ENCODE measurements at places on chromosomes 4 and X. TPM values are rescaled to one million over a fixed set of nuclear protein-coding genes. Genes with fewer than 3 reads are reported as not detected.

Gene TENM3
- 3.6 TPM for total RNA-seq

DNA sequence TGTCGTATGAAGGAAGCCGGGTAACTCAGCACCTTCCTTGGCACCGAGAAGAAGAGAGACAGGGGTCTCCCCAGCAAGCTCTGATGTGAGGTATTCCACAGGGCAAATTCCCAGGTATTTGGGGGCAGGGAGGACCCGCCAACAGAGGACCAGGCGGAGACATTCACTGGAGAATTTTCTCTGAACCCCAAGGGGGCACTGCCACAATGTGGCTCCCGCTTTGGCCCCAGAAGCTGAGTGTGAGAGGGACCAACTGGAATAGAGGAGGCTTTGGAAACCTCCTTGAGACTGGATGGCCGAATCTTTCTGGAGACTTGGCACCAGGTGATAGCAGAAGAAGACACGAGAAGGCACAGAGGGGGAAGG, 735 bp upstream of the GABRE start:
- no peaks in the 10 kb centered on the region for H3K36me3 ChIP-seq
- H3K27ac ChIP-seq: no peak overlapping the region
- no peaks in the 10 kb centered on the region for H3K4me1 ChIP-seq
- no peak overlapping the region for H3K4me3 ChIP-seq
- peaks cover 6% of the 10 kb centered on the region for H3K27me3 ChIP-seq

GRCh38 chr4:101419336-101420135, 72.2 kb upstream of the PPP3CA start:
- H3K4me1 ChIP-seq: no peaks in the 10 kb centered on the region
- peak; percentile 78 for DNase-seq
- H3K27me3 ChIP-seq: no peaks in the 10 kb centered on the region
- no peaks in the 10 kb centered on the region for H3K36me3 ChIP-seq
- H3K27ac ChIP-seq: no peak overlapping the region

GRCh38 chr4:182770996-182771514, 146.1 kb downstream of the DCTD start:
- no peaks in the 10 kb centered on the region for H3K27me3 ChIP-seq
- H3K4me3 ChIP-seq: no peak overlapping the region
- H3K4me1 ChIP-seq: no peaks in the 10 kb centered on the region

Gene SSX1
- not detected for total RNA-seq

Gene SGCB
- total RNA-seq: 45.9 TPM

- no peak overlapping the region for H3K27ac ChIP-seq
- no peak overlapping the region for H3K4me3 ChIP-seq
- no peaks in the 10 kb centered on the region for H3K36me3 ChIP-seq
- H3K4me1 ChIP-seq: no peaks in the 10 kb centered on the region
- no peaks in the 10 kb centered on the region for H3K27me3 ChIP-seq
These were observed 1038.6 kb downstream of the STPG2 start for GRCh38 chr4:97104666-97105065.

Gene ART3
- not detected for total RNA-seq

GRCh38 chrX:75522565-75523431, at the start of gene ZDHHC15:
ZDHHC15 (minus strand) TSS chrX:75523037; CDS start chrX:75523024, 13 bp downstream.
- H3K4me3 ChIP-seq: peak within 1 kb of the TSS; percentile 40
- DNase-seq: peak; percentile 18
- H3K36me3 ChIP-seq: no peaks in the 10 kb centered on the region

Gene PDHA2
- total RNA-seq: not detected

Gene ARX
- total RNA-seq: not detected

DNA sequence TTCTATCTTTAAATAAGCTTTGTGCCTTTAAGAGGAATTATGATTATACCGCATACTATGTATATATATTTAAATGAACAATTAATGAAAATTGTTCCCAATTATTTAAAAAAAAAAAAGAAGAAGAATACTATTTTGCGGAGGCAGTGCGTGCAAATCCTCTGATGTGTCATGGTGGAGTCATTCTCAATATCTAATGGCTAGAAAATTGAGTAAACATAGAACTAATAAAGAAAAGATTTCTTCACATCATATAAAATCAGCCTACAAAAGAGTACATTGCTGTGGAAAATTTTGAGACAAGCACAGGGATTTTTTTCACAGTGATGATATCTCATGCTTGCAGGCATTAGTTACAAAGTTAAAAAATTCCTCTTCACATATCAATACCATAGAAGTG, 2.6 kb upstream of the EREG start:
- no peaks in the 10 kb centered on the region for H3K36me3 ChIP-seq
- no peak overlapping the region for H3K27ac ChIP-seq
- H3K27me3 ChIP-seq: no peaks in the 10 kb centered on the region
- no peak overlapping the region for H3K4me3 ChIP-seq
- DNase-seq: no peak

GRCh38 chr4:185358514-185358913, 37.2 kb downstream of the LRP2BP start:
- no peak overlapping the region for H3K4me3 ChIP-seq
- DNase-seq: peak; percentile 91
- H3K27ac ChIP-seq: no peak overlapping the region
- peaks cover 3% of the 10 kb centered on the region for H3K4me1 ChIP-seq
- H3K36me3 ChIP-seq: no peaks in the 10 kb centered on the region

DNA sequence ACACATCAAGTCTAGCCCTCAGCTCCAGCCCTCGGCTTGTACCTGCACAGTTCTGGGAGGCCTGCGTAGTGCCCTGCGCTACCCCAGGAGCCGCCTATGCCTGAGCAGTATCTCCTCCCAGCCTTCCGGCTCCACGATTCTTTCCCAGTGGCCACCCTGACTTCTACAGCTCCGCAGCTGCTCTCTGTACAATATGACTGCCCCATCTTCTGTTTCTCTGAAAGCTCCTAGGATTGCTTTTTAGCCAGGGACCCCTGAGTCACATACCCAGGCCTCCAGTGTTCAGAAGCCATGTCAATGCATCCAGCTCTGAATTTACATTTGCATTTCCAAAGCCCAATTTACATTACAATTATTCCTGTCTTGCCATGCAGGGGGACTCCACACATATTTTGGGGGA, 135.5 kb downstream of the PJA1 start:
- no peaks in the 10 kb centered on the region for H3K4me1 ChIP-seq
- H3K27ac ChIP-seq: no peak overlapping the region
- DNase-seq: no peak
- H3K27me3 ChIP-seq: no peaks in the 10 kb centered on the region
- no peak overlapping the region for H3K4me3 ChIP-seq

DNA sequence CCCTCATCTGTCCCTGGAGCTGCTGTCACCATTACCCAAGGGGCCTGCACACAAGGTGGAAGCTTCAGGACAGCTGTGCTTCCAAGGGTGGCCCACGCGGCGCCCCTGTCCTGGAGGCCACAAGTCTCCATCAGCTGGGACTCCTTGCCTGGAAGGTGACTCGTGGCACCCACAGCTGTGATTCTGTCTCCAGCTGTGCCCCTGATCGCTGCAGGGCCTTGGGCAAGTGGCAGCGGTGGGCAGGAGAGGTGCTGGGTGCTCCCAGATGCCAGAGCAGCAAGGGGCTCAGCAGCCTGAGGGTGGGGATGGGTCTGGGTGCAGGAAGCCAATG, 9.0 kb upstream of the DUSP9 start:
- peaks cover 12% of the 10 kb centered on the region for H3K27me3 ChIP-seq
- DNase-seq: no peak
- no peaks in the 10 kb centered on the region for H3K4me1 ChIP-seq
- no peaks in the 10 kb centered on the region for H3K36me3 ChIP-seq
- no peak overlapping the region for H3K27ac ChIP-seq
- no peak overlapping the region for H3K4me3 ChIP-seq

Gene BRS3
- not detected for total RNA-seq

Gene CD99
- 177 TPM for total RNA-seq

- H3K36me3 ChIP-seq: no peaks in the 10 kb centered on the region
- no peak for DNase-seq
- no peaks in the 10 kb centered on the region for H3K27me3 ChIP-seq
- peak overlapping the region; percentile 51 for H3K27ac ChIP-seq
These were observed 707 bp upstream of the SHROOM4 start for GRCh38 chrX:50814701-50815100.

- no peaks in the 10 kb centered on the region for H3K4me1 ChIP-seq
- no peaks in the 10 kb centered on the region for H3K36me3 ChIP-seq
- H3K27me3 ChIP-seq: no peaks in the 10 kb centered on the region
- H3K27ac ChIP-seq: no peak overlapping the region
These were observed 45.9 kb downstream of the USP11 start for GRCh38 chrX:47278691-47279090.

GRCh38 chr4:148116264-148116663, 325.9 kb downstream of the NR3C2 start:
- H3K36me3 ChIP-seq: peaks cover 4% of the 10 kb centered on the region
- no peak overlapping the region for H3K4me3 ChIP-seq
- DNase-seq: peak; percentile 71
- no peak overlapping the region for H3K27ac ChIP-seq

DNA sequence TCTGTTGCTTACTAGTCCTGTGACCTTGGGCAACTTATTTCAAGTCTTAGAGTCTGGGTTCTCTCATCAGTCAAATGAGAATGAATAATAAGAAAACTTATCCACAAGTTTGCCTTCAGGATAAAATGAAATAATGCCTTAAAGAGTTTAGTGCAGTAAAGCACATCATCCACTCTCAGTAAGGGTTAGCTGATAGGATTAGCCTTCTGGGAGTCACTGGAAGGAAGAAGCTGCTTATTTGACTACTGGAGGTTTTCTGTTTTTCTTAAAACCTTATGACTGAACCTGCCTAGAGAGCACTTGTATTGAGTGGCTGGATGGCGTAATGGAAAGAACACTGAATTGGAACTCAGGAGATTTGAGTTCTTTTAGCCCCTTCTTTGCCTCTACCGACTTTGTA, 1.8 kb downstream of the RNF128 start:
- no peaks in the 10 kb centered on the region for H3K4me1 ChIP-seq
- no peaks in the 10 kb centered on the region for H3K36me3 ChIP-seq
- no peak for DNase-seq
- H3K27ac ChIP-seq: no peak overlapping the region
- no peaks in the 10 kb centered on the region for H3K27me3 ChIP-seq
- H3K4me3 ChIP-seq: no peak overlapping the region

DNA sequence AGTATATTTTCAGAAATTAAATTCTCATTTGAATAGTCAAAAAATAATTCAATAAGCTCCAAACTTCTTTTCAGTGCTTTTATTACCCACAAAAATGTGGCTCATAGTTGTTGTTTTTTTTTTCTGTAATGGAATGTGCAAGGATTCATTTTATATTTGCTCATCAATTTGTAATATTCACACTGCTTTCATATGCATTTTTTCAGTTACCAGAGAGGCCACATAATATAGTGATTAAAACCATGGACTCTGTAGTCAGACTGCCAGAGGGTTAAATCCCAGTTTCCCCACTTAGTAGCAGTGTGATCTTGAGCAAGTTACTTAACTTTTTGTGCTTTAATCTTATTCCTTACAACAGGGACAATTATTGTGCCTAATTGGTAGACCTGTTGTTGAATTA, 64.5 kb downstream of the FAM9B start:
- no peaks in the 10 kb centered on the region for H3K36me3 ChIP-seq
- H3K27ac ChIP-seq: no peak overlapping the region
- no peaks in the 10 kb centered on the region for H3K27me3 ChIP-seq
- DNase-seq: peak; percentile 14
- no peaks in the 10 kb centered on the region for H3K4me1 ChIP-seq
- no peak overlapping the region for H3K4me3 ChIP-seq

- H3K4me3 ChIP-seq: no peak overlapping the region
- no peaks in the 10 kb centered on the region for H3K27me3 ChIP-seq
These were observed 85.9 kb downstream of the GBA3 start for GRCh38 chr4:22778547-22779163.

GRCh38 chrX:48761674-48762471, at the start of gene GLOD5:
GLOD5 (plus strand) TSS chrX:48761747; CDS start chrX:48761791, 44 bp downstream.
- no peaks in the 10 kb centered on the region for H3K4me1 ChIP-seq
- H3K36me3 ChIP-seq: no peaks in the 10 kb centered on the region
- no peaks in the 10 kb centered on the region for H3K27me3 ChIP-seq
- no peak within 1 kb of the TSS for H3K27ac ChIP-seq
- no peak within 1 kb of the TSS for H3K4me3 ChIP-seq
- DNase-seq: peak; percentile 2

Gene SHROOM2
- under 0.01 TPM for total RNA-seq

- DNase-seq: peak; percentile 59
- H3K27me3 ChIP-seq: no peaks in the 10 kb centered on the region
- H3K4me3 ChIP-seq: no peak overlapping the region
- H3K27ac ChIP-seq: no peak overlapping the region
- no peaks in the 10 kb centered on the region for H3K4me1 ChIP-seq
- no peaks in the 10 kb centered on the region for H3K36me3 ChIP-seq
These were observed 130.8 kb downstream of the PDLIM5 start for GRCh38 chr4:94582517-94582916.

Gene AP1S2
- 32.6 TPM for total RNA-seq

Gene OCIAD2
- 20.5 TPM for total RNA-seq

GRCh38 chrX:133214301-133214700, 3.9 kb downstream of the TFDP3 start:
- no peaks in the 10 kb centered on the region for H3K36me3 ChIP-seq
- no peaks in the 10 kb centered on the region for H3K27me3 ChIP-seq
- H3K27ac ChIP-seq: no peak overlapping the region

DNA sequence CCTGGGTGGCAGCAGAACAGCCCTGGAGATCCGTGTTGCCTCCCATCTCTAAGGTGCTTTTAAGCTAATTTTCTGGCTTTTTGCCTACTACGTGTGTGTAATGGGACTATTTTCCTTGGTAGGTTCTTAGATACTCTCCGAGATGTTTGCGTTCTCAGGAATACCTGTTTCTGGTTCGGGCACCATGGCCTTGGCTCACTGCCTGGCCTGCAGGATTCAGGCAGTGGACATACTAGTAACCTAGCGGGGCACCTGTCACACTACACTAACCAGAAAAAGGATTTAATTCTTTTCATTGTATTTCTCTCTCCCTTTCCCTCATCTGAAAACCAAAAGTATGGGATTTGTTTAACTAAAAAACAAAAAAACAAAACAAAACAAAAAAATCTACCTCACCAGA, 29.2 kb downstream of the FHIP1A start:
- H3K36me3 ChIP-seq: no peaks in the 10 kb centered on the region
- DNase-seq: no peak
- peaks cover 5% of the 10 kb centered on the region for H3K27me3 ChIP-seq

GRCh38 chr4:152224721-152225420, 311.0 kb downstream of the FBXW7 start:
- H3K36me3 ChIP-seq: no peaks in the 10 kb centered on the region
- H3K27me3 ChIP-seq: no peaks in the 10 kb centered on the region

- no peak overlapping the region for H3K4me3 ChIP-seq
- H3K27me3 ChIP-seq: no peaks in the 10 kb centered on the region
- H3K4me1 ChIP-seq: no peaks in the 10 kb centered on the region
- H3K36me3 ChIP-seq: peaks cover 2% of the 10 kb centered on the region
- no peak overlapping the region for H3K27ac ChIP-seq
These were observed 89.0 kb downstream of the KDM6A start for GRCh38 chrX:44961817-44962607.

Gene GRK4
- 5.9 TPM for total RNA-seq

Gene TEX13B
- total RNA-seq: not detected
